ENCODE measurements at places on chromosomes 3 and 15.

DNA sequence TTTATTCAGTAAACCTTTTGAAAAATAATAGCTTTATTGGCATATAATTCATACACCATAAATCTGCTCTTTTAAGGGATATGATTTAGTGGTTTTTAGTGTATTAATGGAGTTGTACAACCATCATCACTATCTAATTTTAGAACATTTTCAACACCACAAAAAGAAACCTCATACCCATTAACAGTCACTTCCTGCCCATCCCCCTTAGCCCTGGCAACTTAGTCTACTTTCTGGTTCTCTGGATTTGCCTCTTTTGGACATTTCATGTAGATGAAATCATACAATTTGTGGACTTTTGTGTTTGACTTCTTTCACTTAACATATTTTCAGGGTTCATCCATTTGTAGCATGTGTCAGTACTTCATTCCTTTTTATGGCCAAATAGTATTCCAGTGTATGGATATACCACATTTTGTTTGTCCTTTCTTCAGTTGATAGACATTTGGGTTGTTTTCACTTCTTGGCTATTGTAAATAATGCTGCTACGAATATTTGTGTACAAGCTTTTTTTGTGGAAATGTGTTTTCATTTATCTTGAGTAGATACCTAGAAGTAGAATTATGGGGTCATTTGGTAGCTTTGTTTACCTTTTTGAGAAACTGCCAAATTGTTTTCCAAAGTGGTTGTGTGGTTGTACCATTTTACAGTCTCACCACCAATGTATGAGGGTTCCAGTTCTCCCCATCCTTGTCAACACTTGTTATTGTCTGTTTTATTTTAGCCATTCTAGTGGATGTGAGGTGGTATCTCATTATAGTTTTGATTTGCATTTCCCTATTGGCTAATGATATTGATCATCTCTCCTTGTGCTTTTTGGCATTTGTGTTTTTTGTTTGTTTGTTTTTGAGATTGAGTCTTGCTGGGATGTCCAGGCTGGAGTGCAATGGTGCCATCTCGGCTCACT is 45.8 kb downstream of the SMAD3 start:
- no peak for DNase-seq

DNA sequence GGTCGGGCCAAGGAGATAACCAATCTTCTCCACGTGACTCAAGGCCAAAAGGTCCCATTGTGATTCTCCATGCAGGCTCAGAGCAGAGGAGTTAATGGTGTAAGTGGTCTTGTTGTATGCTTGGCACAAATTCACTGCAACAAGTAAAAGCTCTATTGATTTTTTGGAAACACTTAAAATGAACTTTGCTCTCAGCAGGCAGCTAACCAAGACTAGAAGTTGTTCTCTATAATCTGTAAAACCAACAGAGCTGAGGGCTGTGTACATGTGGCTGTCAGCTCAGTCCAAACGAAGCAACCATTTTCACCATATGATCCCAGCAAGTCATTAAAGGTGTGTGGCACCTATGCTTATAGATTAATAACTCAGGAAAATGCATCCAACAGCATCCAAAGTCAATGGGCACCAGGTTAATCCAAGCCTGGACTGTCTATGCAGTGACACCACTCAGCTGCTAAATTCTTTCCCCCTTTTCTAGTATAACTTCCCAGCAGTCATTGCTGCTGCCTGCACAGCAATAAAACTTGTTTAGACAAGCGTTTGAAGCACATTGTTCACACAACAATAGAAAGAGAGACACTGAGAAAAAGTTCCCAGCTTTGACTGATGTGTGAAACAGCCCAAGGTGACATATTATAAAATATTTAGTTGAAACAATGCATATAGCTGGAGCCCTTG is 603.8 kb upstream of the ADAMTS9 start:
- DNase-seq: no peak

DNA sequence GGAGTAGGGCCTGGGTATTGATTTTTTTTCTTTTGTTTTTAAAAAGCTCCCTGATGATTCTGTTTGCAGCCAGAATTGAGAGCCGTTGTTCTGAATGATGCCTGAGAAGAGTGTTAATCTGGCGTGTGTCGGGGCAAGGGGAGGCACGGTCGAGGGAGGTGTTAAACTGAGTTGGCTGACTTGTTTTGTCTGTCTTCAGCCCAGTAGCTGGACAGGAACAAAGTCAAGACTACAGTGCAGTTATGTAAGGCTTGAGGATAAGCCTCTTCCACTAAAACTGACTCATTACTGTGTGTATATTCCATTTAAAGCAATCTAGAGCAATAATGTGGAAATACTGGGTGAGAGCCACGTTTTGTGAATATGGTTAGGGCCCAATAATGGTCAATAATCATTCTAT is 119.0 kb upstream of the DLG1 start:
- no peak for DNase-seq

DNA sequence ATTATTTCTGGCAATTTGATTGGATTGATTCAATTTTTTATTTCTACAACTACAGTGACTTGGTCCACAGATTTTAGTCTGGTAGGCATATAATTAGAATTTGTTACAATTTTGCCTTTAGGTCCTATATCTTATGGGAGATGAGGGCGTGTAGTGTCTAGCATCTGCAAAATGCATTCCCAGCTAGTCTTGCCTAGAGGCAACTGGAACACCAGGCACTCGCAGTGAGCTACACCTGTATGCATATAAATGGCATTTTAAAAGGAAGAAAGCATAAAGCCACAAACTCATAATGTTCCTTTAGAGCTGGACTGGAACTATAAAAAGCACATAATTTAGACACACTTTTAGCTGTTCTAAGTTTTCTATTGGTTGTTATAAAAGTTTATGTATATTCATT is 17.9 kb upstream of the SPPL2A start:
- no peak for DNase-seq

DNA sequence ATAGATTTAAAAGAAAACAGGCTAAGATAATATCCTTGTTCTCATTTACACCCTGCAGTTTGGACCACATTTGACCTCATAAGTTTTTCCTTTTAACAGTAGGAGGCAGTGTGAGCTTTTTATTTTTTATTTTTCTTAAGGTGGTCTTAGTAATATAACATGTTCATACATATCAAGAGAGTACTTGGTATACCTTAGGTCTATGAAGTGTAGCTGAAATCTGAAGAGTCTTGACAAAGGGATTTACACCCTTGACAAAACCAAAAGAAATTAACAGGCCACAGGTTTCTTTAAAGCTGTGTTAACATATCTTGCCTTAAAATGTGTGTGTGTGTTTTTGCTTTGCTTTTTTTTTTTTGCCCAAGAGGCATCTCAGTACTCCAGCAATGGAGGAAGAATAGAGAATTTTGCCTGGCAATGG is 3.2 kb downstream of the RAP2B start:
- no peak for DNase-seq

DNA sequence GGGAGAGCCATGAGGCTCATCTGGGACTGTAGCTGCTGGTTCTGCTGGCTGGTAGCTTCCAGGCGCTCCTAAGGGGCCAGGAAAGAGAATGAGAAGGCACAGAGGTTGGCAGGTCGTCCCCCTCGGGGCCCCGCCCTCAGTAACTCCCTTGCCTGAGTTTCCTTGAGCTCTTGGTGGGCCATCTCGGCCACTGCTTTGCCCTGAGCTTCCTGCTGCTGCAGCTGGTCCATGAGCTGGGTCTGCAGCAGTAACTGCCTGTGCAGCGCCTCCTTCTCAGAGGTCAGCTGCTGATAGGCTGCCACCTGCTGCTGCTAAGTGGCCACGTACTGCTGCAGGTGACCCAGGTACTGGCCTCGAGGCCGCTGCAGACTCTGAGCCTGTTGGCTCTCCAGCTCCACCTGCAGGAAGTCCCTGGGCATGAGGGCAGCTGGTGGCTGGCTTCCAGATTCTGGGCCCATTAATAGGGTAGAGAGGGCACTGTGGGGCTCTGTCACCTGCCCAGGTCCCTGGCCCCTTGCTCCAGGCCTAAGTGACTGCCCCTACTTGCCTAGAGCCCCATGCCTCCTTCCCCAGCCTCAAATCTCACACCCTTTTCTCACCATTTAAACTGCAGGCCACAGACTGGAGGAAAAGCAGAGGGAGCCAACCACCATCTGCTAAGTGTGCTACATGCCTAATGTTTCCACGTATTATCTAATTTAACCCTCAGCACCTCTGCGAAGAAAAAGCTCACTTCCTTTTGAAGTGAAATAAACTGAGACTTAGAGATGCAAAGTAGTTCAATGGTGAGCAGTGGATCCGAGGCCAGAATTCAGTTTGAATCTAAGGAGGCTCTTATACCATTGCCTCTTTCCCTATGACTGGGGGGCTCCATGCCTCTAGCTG is 10.8 kb upstream of the VPS33B start:
- DNase-seq: no peak

- no peak for DNase-seq
These were observed 236.9 kb upstream of the BHLHE40 start for GRCh38 chr3:4742359-4742758.

DNA sequence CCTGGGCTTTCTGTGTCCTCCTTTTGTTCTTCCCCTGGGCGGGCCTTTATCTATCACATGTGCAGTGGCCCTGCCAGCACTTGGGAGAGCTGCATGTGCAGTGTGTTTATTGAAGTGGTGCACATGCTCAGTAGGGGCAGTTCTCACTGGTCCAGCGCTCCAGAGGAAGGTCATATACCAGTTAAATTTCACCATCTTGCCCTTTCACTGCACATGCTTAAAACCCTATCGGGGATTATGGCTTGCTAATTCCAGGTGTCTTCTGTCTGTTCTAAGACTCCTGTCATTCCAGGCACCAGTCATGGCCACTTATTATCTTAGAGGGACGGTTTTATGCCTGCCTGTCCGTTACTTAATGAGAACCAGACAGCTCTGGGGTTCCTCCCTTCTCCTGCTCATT is 52.2 kb downstream of the ROPN1B start:
- no peak for DNase-seq

DNA sequence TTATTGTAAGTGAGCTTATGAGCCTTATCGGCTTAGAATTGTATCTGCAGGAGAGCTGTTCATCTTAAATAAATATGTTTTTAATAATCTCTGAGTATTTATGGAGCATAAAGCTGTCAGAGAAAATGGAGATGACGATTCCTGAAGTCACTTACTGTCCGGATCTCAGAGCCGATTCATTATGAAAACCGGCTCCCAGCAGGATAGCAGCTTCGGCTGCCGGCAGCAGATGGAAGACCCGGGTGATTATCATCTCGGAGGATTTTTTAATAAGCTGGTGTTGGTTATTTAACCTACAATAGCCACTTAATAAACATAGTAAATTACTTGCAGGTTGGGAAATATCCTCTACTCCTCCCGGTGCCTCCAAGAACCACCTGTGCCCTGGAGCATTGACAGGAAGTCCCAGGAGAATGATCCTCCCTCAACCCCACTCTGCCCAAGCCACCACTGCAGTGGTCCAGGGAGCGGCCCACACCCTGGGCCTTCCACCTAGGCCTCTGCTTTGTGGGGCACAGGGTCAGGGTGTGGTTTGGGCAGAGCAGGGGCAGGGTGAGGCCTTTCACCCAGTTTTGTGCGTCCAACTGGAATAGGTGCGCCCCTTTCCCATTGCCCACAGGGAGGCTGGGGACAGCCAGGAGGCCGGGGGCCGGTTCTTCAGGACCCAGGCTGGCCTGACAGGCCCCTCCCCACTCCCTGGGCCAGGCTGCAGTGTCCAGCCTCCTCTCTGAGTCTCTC is 42.2 kb upstream of the PRR23E start:
- DNase-seq: no peak

DNA sequence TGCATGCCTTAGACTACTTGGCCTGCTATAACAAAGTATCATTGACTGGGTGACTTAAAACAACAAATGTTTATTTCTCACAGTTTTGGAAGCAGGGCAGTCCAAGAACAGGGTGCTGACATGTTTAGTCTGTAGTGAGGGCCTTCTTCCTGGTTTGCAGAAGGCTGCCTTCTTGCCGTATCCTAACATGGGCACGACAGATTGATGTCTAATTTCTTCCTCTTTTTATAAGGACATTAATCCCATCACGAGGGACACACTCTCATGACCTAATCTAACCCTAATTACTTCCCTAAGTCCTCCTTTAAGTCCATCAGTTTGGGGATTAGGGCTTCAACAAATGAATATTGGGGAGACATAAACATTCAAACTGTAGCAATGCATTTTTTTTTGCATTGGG is 10.9 kb upstream of the GOLGA8B start:
- no peak for DNase-seq

GRCh38 chr3:29281094-29281343 is 148 bp downstream of the RBMS3 start:
- no peak for DNase-seq

GRCh38 chr3:6421666-6422445 is 439.1 kb upstream of the GRM7 start:
- no peak for DNase-seq

GRCh38 chr3:127151992-127152650 is 40.8 kb upstream of the PRR23E start:
- DNase-seq: no peak

DNA sequence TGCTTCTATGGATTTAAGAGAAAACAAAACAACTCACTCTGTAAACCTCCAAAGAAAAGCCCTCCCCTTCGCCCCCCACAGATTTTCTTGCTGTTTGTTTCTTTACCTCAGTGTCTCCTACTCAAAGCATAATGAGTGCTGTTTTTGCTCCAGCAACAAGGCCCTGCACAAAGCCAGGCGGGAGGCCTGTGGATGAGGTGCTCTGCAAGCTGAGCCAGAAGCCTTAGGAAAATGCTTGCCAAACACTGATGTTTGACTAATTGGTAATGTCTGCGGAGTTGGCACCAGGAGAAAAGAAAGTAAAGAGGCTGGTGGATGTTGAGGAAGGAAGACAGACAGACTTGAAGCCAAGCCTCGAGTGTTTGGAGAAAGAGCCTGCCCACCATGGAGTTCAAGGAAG is 99.7 kb downstream of the RARB start:
- DNase-seq: no peak

- DNase-seq: no peak
These were observed 30.7 kb upstream of the HES1 start for GRCh38 chr3:194105292-194105691.

GRCh38 chr3:124529826-124530571 is 200.3 kb upstream of the UMPS start:
- DNase-seq: no peak

GRCh38 chr3:119628816-119629445 is 31.2 kb downstream of the PLA1A start:
- no peak for DNase-seq

DNA sequence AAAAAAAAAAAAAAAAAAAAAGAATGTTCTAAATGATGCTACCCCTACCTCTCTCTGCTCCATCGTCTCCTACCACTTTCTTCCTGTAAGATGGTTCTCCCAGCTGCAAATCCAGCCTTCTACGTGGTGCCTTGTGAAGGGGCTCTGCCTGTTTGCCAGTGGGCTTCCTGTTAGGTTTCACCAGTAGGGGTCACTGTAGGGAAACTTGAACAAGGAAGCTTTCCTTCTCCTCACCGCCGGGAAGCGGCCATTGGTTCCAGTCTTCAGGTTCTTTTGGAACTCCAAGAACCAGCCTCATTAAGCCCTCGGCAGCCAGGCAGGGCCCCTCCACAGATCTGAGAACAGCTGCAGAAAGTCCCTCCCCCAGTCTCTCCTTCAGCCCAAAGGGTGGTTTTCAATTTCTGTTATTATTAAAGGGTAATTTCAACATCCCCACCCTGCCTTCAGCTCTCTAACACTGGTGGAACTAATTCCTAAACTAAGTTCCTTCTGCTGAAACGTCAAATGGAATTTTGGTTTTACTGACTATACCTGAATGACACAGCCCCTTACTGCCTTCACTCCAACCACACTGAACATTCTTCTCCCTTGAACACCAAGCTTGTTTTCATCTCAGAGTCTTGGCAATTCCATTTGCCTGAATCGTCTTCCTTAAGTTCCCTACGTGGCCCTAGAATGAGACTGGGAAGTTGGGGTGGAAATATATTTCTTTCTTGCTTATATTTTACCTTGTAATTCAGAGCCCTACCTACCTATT is 13.5 kb downstream of the MCCC1 start:
- no peak for DNase-seq

GRCh38 chr3:30872879-30873278 is 21.6 kb downstream of the GADL1 start:
- DNase-seq: no peak

Data from stimulated activated CD8-positive, alpha-beta memory T cell treated with anti-CD3 and anti-CD28 coated beads, Interleukin-4, amount 100 ng/mL, for 1 hour (primary cell).